ENCODE measurements at places on chromosomes 2 and 18.
A peak's percentile ranks its signal among the peaks of the same experiment; 100 is the strongest.

DNA sequence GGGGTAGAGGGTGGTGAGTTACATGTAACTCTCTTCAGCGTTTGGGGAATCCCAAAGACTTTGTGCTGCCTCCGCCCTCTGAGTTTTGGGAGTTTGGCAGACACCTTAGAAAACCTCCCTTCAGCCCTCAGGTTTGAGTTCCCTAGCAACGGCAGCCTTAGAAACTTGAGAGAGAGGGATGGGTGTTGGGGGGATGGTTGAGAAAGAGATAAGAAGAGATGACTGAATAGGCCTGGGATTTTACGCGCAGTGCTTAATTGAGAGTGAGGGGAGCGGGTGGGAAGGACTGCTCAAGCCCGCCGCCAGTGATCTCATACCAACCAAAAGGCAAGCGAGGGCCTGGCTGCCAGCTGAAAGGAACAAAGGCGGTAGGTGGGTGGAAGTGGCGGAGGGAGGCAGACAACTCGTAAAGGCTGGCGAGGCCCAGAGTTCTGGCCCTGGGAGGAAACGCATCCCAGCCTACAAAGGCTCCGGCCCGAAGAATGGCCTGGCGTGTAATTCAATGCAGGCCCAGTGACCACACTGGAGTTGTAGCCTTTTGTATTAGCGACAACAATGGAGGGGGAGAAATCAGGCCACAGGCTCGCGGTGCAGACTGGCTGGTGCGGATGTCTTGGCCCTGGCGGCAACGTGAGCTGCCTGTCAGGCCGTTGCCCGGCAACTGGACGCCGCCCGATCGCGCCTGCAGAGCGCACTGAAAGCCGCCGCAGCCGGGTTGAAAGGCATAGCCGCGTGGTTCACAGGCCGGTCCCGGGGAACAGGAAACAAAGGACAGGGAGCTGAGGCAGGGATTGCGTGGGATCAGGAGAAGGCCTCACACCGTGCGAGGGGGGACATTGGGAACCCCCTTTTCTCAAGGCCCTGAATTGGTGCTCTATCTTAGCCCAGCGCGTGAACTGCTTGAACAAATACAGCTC is 39.9 kb upstream of the DARS1 start:
- DNase-seq: peak; percentile 70

DNA sequence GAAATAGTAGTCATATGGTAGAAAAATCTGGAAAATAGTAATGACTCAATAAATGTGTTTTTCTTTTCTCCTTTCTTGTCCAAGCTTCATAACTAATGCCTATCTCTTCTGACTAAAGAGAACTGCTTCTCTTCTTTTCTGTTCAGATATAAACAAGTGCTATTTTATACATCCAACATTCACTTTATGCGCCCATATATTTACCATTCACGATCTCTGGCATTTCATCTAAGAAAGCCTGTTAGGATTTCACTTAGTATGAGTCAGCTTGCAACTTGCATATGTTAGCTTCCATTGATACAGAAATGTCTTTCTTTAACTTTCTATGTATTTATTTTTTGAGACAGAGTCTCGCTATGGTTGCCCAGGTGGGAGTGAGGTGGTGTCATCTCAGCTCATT is 224.9 kb downstream of the VAPA start:
- DNase-seq: no peak

DNA sequence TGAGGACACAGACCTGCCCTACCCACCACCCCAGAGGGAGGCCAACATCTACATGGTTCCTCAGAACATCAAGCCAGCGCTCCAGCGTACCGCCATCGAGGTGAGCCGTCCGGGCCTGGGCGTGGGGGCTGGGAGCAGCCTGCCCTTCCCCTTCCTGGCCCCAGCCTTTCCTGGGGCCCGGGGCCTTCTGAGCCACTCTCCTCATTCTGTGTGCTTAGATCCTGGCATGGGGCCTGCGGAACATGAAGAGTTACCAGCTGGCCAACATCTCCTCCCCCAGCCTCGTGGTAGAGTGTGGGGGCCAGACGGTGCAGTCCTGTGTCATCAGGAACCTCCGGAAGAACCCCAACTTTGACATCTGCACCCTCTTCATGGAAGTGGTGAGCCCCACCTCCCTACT is 157.9 kb downstream of the DYSF start:
- DNase-seq: no peak

DNA sequence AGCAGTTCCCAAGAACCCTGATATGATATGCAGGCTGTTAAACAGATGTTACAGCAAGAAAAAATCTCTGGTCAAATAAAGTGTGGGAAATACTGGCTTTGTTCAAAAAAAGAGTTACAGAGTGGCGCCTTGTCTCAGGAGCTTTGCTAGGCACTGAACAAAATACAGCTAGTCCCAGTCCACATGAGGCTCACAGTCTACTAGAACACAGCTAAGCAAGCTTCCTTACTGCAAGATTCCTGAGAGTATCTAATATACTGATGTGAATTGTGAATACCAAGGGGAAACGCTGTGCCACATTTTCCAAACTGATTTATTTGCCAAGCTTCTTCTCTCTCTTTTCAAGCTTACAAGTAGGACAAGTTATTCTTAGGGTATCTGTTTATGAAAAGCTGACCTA is 188.8 kb upstream of the NABP1 start:
- DNase-seq: no peak

DNA sequence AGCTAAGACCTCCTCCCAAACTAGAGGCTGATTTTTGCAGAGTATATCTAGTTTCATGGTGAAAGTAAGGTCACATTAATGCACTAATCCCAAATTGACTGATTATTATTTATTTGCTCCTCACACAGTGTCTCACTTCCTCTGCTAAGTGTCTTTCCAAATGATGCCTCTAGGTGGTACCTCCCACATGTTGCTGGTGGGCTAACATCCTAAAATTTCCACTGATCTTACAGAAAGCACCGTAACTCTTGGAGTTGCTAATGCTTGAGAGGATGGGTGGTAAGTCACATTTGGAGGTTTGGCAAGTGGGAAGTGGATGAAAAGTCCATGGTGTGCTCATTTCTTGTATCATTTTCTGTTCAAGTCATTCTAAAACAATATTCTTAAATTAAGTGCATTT is 428.7 kb upstream of the GYPC start:
- no peak for DNase-seq
